ENCODE measurements at places on chromosomes 12 and 14. TPM values are rescaled to one million over a fixed set of nuclear protein-coding genes. Genes with fewer than 3 reads are reported as not detected.

GRCh38 chr12:67377541-67377940, 108.4 kb downstream of the CAND1 start:
- H3K4me1 ChIP-seq: no peaks in the 10 kb centered on the region
- no peak overlapping the region for H3K4me3 ChIP-seq
- no peak for DNase-seq

- no peaks in the 10 kb centered on the region for H3K36me3 ChIP-seq
- DNase-seq: no peak
- H3K4me3 ChIP-seq: no peak overlapping the region
- peaks cover 13% of the 10 kb centered on the region for H3K27me3 ChIP-seq
These were observed 12.6 kb downstream of the KCNH5 start for GRCh38 chr14:63032641-63033040.

GRCh38 chr12:30975581-30975980, 49.0 kb downstream of the TSPAN11 start:
- H3K4me3 ChIP-seq: no peak overlapping the region
- DNase-seq: no peak
- H3K27ac ChIP-seq: no peak overlapping the region
- H3K36me3 ChIP-seq: no peaks in the 10 kb centered on the region

DNA sequence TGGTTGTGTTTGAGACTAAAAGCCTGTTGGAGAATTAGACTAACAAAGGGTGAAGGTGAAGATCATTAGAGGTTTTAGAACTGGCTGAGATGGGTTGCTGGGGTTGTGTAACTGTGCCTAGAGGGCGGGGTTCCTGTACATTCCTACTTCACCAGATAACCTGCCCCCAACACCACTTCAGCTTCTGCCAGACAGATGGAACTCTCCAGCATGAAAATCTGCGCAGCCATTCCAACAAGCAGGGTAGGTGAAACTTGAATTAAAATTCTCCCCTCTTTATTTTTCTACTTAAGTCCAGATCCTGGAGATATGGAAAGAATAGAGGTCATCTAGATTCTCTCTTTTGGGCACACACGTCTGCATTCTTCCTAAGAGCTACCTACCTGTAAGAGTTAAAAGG, 6.0 kb downstream of the FOXG1 start:
- DNase-seq: no peak
- H3K4me3 ChIP-seq: no peak overlapping the region
- peaks cover 8% of the 10 kb centered on the region for H3K36me3 ChIP-seq
- H3K4me1 ChIP-seq: no peaks in the 10 kb centered on the region
- H3K27me3 ChIP-seq: peaks cover 100% of the 10 kb centered on the region
- no peak overlapping the region for H3K27ac ChIP-seq

- H3K4me3 ChIP-seq: no peak overlapping the region
- H3K4me1 ChIP-seq: peaks cover 46% of the 10 kb centered on the region
These were observed 22.1 kb downstream of the ACVR1B start for GRCh38 chr12:51973560-51973959.

GRCh38 chr12:111313833-111314259, 55.0 kb downstream of the PHETA1 start:
- no peak overlapping the region for H3K27ac ChIP-seq
- H3K36me3 ChIP-seq: no peaks in the 10 kb centered on the region
- H3K4me1 ChIP-seq: peaks cover 6% of the 10 kb centered on the region
- H3K4me3 ChIP-seq: no peak overlapping the region
- peaks cover 6% of the 10 kb centered on the region for H3K27me3 ChIP-seq
- DNase-seq: peak; percentile 92

The SEL1L gene
- total RNA-seq: 47.0 TPM

The TSPAN11 gene
- total RNA-seq: 21.4 TPM

DNA sequence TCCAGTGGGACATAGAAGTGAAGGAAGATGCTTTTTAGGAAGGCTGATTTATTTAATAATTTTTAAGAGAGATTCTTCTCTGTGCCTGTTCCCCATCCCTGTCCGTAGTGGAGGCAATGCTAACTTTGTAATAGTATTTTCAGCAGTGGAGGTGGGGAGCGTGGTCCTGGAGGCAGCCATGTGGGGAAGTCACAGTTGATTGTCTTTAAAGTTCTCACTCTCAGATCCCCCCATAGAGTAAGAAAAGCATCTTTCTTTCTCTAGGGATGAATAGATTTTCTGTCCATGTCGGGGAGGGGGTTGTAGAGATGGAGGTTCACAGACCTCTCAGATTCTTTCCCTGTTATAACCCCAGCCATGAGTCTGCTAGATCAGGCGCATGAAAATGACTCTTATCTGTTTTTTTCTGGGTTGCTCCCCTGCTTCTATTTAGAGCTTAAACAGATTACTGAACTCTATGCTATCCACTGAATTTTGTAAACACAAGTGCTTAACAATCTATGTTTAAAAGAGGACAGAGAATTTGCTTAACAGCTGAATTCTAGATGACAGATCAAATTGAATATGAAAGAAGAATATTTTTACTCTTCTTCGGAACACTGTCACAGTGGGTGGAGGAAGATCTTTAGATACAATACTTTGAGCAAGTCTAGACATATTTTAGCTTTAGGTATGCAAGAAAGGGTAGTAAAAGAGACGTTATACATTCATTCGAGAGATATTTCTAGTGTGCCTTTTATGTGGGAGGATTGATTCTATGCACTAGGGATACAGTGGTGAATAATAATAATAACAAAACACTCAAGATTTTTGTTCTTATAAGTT, 25.3 kb downstream of the TMEM117 start:
- H3K27ac ChIP-seq: no peak overlapping the region
- no peak for DNase-seq
- H3K36me3 ChIP-seq: no peaks in the 10 kb centered on the region
- peaks cover 26% of the 10 kb centered on the region for H3K4me1 ChIP-seq
- no peak overlapping the region for H3K4me3 ChIP-seq

GRCh38 chr12:6297170-6297569, 13.3 kb upstream of the PLEKHG6 start:
- peaks cover 24% of the 10 kb centered on the region for H3K4me1 ChIP-seq
- H3K27ac ChIP-seq: no peak overlapping the region
- no peak for DNase-seq
- no peak overlapping the region for H3K4me3 ChIP-seq
- H3K27me3 ChIP-seq: no peaks in the 10 kb centered on the region

DNA sequence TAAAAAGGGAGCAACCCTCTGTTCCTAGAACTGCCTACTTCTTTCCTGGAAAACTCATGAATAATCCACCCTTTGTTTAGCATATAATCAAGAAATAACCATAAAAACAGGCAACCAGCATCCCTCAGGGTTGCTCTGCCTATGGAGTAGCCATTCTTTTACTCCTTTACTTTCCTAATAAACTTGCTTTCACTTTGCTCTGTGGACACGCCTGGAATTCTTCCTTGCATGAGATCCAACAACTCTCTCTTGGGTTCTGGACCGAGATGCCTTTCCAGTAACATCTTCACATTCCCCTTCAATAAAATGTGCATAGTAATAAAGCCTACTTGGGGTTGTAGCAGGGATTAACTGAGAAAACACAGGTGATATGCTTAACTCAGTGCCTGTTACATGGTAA, 286.4 kb upstream of the AMIGO2 start:
- DNase-seq: no peak
- no peaks in the 10 kb centered on the region for H3K27me3 ChIP-seq
- H3K4me3 ChIP-seq: no peak overlapping the region
- H3K36me3 ChIP-seq: no peaks in the 10 kb centered on the region
- no peaks in the 10 kb centered on the region for H3K4me1 ChIP-seq

The APOF gene
- not detected for total RNA-seq

DNA sequence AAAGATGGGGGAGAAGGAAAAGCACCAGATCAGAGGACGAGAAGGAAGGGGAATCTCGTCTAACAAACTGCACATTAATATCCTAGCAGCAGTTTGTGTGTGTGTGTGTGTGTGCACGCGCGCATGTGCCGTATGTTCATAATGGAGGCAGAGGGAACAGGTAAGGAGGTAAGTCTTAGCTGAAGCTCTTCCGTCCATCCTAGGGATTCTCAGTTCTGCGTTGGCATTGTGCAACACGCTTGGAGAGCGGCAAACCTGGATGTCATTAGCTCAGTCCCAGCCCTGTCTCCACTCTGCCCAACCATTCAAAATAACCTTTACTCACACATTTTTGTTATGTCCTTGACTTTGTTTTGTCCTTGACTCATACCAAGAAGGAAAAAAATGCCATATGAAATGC, 1.6 kb upstream of the C1R start:
- H3K4me1 ChIP-seq: peaks cover 11% of the 10 kb centered on the region
- H3K27ac ChIP-seq: no peak overlapping the region
- H3K4me3 ChIP-seq: no peak overlapping the region
- H3K36me3 ChIP-seq: peaks cover 2% of the 10 kb centered on the region

DNA sequence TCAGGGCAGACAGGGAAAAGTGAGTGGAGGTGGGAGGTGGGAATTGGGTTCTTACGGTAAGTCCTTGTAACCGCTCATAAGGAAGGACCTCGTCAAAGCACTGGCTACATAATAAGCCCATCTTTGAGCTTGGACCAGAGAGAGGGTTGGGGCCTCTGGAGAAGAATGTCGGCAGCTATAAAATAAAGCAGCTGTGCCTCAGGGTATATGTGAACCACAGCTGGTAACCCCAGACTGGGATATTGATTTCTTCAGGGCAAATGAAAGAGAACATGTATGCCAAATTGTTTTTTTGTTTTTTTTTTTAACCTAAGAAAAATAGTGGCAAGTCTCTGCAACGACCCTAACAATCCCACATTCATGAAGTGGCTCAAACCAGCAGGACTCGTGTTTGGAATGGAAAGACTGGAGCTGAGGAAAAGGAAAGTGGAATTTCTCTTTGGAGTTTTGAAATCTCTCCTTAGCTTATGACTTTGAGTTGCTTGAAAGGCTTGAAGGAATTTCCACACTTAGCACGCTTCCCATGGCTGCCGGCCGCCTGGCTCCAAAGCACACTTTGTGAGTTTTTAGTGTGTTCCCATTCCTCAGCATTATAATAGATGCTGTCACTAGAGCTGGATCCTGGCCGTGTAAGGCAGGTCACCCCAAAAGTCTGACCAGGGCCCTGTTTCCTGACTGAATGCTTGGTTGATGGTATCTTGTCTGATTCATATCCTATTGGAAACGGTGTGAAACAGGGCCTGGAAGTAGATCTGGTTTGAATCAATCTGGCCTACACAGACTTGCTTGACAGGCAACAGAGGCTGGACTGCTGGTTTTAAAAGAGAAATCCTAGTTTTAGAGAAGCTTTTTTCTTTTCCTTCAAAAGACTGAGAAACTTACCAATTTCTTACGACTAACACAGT, 244.7 kb downstream of the MSRB3 start:
- H3K27ac ChIP-seq: no peak overlapping the region
- DNase-seq: no peak
- H3K4me1 ChIP-seq: peaks cover 21% of the 10 kb centered on the region
- peaks cover 3% of the 10 kb centered on the region for H3K36me3 ChIP-seq
- no peaks in the 10 kb centered on the region for H3K27me3 ChIP-seq

The PPP1R1A gene
- total RNA-seq: 9.1 TPM

- no peak for DNase-seq
- H3K27me3 ChIP-seq: no peaks in the 10 kb centered on the region
- H3K36me3 ChIP-seq: peaks cover 5% of the 10 kb centered on the region
These were observed 262.9 kb downstream of the TMEM117 start for GRCh38 chr12:44098786-44099185.

The OR4E2 gene
- not detected for total RNA-seq

GRCh38 chr12:21553329-21553675, 27.2 kb downstream of the SPX start:
- no peak overlapping the region for H3K4me3 ChIP-seq
- no peak for DNase-seq
- no peaks in the 10 kb centered on the region for H3K4me1 ChIP-seq
- H3K27me3 ChIP-seq: no peaks in the 10 kb centered on the region

The MBIP gene
- total RNA-seq: 29.5 TPM

The UTP20 gene
- total RNA-seq: 28.7 TPM

- H3K4me1 ChIP-seq: no peaks in the 10 kb centered on the region
- H3K27ac ChIP-seq: no peak overlapping the region
- H3K27me3 ChIP-seq: no peaks in the 10 kb centered on the region
These were observed 103.3 kb upstream of the PMCH start for GRCh38 chr12:102300824-102301461.

GRCh38 chr14:20328705-20329104, 4.4 kb downstream of the CCNB1IP1 start:
- no peak overlapping the region for H3K4me3 ChIP-seq
- no peak for DNase-seq
- peaks cover 14% of the 10 kb centered on the region for H3K36me3 ChIP-seq
- H3K27me3 ChIP-seq: no peaks in the 10 kb centered on the region
- peaks cover 51% of the 10 kb centered on the region for H3K4me1 ChIP-seq

The ACOT4 gene
- total RNA-seq: 0.98 TPM

The KRT4 gene
- not detected for total RNA-seq
